ENCODE measurements at places on chromosomes 3 and 15. TPM values are rescaled to one million over a fixed set of nuclear protein-coding genes. Genes with fewer than 3 reads are reported as not detected.

Gene GRAMD2A
- not detected for total RNA-seq

Gene PLCD1
- total RNA-seq = 6.7 TPM

Gene TMEM207
- not detected for total RNA-seq

GRCh38 chr3:133330065-133330464, 69.8 kb upstream of the BFSP2 start:
- H3K36me3 ChIP-seq = no peaks in the 10 kb centered on the region
- H3K4me3 ChIP-seq = no peak overlapping the region
- H3K4me1 ChIP-seq = no peaks in the 10 kb centered on the region

- no peaks in the 10 kb centered on the region for H3K36me3 ChIP-seq
- DNase-seq = no peak
- H3K27ac ChIP-seq = no peak overlapping the region
These were observed 338.7 kb downstream of the CLSTN2 start for GRCh38 chr3:140273542-140274195.

- DNase-seq = no peak
- H3K4me1 ChIP-seq = peaks cover 20% of the 10 kb centered on the region
- peaks cover 4% of the 10 kb centered on the region for H3K36me3 ChIP-seq
- no peaks in the 10 kb centered on the region for H3K27me3 ChIP-seq
- no peak overlapping the region for H3K27ac ChIP-seq
These were observed 3.5 kb upstream of the PPIB start for GRCh38 chr15:64166102-64166890.

- H3K4me1 ChIP-seq = no peaks in the 10 kb centered on the region
- no peak overlapping the region for H3K27ac ChIP-seq
- no peaks in the 10 kb centered on the region for H3K36me3 ChIP-seq
- DNase-seq = no peak
- H3K27me3 ChIP-seq = no peaks in the 10 kb centered on the region
These were observed 107.2 kb upstream of the RGMA start for GRCh38 chr15:93196135-93196670.

DNA sequence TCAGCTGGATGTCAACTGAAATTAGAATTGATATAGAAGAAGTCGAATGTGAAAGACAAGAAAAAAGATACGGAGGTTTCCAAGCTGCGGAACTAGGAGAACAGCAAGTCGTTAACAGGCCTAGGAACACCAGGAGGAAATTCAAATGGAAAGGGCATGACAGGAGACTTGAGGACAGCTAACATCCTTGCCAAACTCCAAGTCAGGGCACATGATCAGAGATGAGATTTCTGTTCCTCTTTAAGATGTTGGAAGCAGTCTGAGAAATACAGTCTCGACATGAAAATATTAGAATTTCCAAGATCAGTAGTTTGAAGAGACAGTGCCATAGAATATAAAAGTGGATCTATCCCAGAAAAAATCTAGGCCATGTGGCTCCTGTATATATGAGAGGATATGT, 5.0 kb downstream of the MYO5A start:
- no peaks in the 10 kb centered on the region for H3K4me1 ChIP-seq
- no peak for DNase-seq
- no peak overlapping the region for H3K4me3 ChIP-seq
- H3K27ac ChIP-seq = no peak overlapping the region

- no peaks in the 10 kb centered on the region for H3K4me1 ChIP-seq
- H3K27me3 ChIP-seq = no peaks in the 10 kb centered on the region
- H3K36me3 ChIP-seq = no peaks in the 10 kb centered on the region
- DNase-seq = no peak
- H3K4me3 ChIP-seq = no peak overlapping the region
These were observed 337.9 kb upstream of the KCNMB2 start for GRCh38 chr3:178198329-178198728.

DNA sequence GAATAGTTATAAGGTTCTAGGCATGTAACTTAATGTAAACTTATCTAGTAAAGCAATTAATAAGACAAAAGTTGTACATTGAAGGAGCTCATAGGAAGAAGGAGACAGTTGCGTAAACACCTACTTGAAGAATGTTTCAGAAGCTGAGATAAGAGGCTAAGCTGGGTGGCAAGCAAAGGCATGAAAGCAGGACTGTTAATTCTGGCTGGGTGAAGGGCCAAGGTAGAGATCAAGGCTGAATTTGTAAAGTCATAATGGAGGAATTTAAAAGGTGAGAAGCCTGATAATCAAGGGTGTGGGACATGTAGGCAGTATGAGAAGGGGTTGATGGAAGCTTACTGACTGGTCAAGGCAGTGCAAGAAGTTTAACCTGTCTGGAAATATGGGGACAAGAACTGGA, 80.4 kb upstream of the TGFBR2 start:
- no peak overlapping the region for H3K4me3 ChIP-seq
- no peaks in the 10 kb centered on the region for H3K27me3 ChIP-seq

GRCh38 chr15:86127547-86127946, 47.9 kb downstream of the AGBL1 start:
- no peak overlapping the region for H3K27ac ChIP-seq
- no peak overlapping the region for H3K4me3 ChIP-seq
- H3K36me3 ChIP-seq = no peaks in the 10 kb centered on the region
- no peak for DNase-seq
- no peaks in the 10 kb centered on the region for H3K27me3 ChIP-seq

Data from right lobe of liver (tissue), 6 donors.